Activated naive CD8-positive, alpha-beta T cell treated with anti-CD3 and anti-CD28 coated beads, Interleukin-2, amount 10 ng/mL, durations not matched to agents 7 days and 5 days (primary cell): ENCODE measurements at places on chromosomes 5 and 9. TPM values are rescaled to one million over a fixed set of nuclear protein-coding genes. Genes with fewer than 3 reads are reported as not detected.

DNA sequence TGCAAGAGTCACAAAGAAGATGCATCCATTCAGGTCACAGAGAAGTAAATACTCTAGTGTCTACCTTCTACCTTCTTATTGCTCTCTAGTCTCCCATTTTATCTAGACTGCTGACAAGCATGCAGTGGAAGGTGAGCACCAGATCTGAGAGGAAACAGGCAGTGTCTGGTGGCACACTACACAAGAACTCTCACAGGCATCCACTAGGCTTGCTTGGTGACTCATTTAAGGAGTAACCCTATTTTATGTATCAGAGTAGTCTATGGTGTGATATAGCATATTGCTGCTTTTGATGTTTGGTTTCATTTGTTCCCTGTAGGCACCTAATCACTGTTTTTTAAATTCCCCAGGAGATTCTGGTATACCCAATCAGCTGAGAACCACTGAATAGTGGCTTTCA lies 1.6 kb upstream of the THBS4 start:
- no peak for DNase-seq
- H3K27me3 ChIP-seq, result peaks cover 48% of the 10 kb centered on the region
- no peak overlapping the region for H3K27ac ChIP-seq
- no peaks in the 10 kb centered on the region for H3K36me3 ChIP-seq

- DNase-seq, result no peak
- no peaks in the 10 kb centered on the region for H3K36me3 ChIP-seq
- H3K4me3 ChIP-seq, result no peak overlapping the region
- H3K4me1 ChIP-seq, result peaks cover 22% of the 10 kb centered on the region
- no peak overlapping the region for H3K27ac ChIP-seq
- H3K27me3 ChIP-seq, result peaks cover 12% of the 10 kb centered on the region
These were observed 17.6 kb downstream of the PTCH1 start for GRCh38 chr9:95499046-95499676.

GRCh38 chr9:107484117-107484723 lies 5.3 kb downstream of the KLF4 start:
- no peak overlapping the region for H3K4me3 ChIP-seq
- no peaks in the 10 kb centered on the region for H3K36me3 ChIP-seq
- H3K4me1 ChIP-seq, result no peaks in the 10 kb centered on the region
- peaks cover 56% of the 10 kb centered on the region for H3K27me3 ChIP-seq

- no peaks in the 10 kb centered on the region for H3K36me3 ChIP-seq
- H3K27me3 ChIP-seq, result peaks cover 4% of the 10 kb centered on the region
- H3K4me3 ChIP-seq, result no peak overlapping the region
- H3K4me1 ChIP-seq, result no peaks in the 10 kb centered on the region
- no peak overlapping the region for H3K27ac ChIP-seq
These were observed 35.2 kb downstream of the ZCCHC9 start for GRCh38 chr5:81336556-81336955.

Gene BTNL3
- total RNA-seq, result not detected

Gene SLC1A1
- total RNA-seq, result 0.11 TPM

Gene PHPT1
- total RNA-seq, result 80.5 TPM

Gene GLIPR2
- 56.5 TPM for total RNA-seq
